PC-3 (cell line): ENCODE measurements at places on chromosomes 5 and 9. TPM values are rescaled to one million over a fixed set of nuclear protein-coding genes. Genes with fewer than 3 reads are reported as not detected.

PITX1 gene
- total RNA-seq: 40.8 and 69.0 TPM in 2 replicates

CAMK2A gene
- total RNA-seq: 0.15 TPM in 1 of 2 replicates, not detected in the other

SHOC1 gene
- 0.18 TPM in 1 of 2 replicates, not detected in the other for total RNA-seq

C5orf58 gene
- not detected in 2 replicates for total RNA-seq
